OCI-LY7 (cell line): ENCODE measurements at places on chromosomes 7 and 10. TPM values are rescaled to one million over a fixed set of nuclear protein-coding genes. Genes with fewer than 3 reads are reported as not detected.
A peak's percentile ranks its signal among the peaks of the same experiment; 100 is the strongest.

DNA sequence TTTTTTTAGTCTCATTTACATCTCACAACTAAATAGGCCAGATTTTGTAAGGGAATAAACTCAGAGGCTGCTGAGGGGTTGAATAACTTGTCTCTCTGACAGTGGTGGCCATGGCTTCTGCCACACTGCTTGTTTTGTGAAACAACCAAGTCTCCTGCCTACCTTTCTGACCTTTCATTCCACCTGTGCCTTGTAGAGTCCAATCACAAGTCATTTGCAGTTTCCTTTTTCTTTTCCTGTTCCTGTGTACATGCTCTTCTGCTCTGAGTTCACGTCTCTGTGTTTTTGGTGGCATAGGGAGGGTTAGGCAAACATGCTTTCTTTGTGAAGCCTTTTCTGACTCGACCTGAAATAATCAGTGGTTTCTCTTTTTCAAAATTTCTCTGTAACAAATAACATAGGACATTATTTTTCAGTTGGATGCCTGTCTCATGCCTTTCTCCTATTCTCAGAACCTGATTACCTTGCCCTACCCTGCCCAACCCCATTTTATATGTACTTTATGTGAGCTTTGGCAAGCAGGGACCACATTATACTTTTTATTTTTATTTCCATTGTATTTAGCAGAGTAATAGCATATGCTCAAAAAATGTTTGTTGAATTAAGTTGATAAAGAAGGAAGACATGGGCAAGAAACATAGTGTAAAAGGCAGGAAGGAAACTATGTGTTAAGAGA lies 81.7 kb downstream of the HDAC9 start:
- peak; percentile 25 for DNase-seq

DNA sequence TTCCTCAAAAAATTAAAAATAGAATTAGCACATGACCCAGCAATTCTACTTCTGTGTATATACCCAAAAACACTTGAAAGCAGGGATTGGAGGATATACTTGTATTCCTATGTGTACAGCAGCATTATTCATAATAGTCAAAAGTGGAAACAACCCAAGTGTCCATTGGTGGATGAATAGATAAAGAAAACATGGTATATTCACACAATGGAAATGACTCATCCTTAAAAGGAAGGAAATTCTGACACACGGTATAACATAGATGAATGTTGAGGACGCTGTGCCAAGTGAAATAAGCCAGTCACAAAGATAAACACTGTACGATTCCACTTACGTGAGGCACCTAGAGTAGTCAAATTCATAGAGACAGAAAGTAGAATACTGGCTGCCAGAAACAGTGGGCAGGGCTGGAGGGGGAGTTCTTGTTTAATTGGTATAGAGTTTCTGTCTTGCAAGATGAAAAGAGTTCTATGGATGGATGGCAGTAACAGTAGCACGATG lies 26.6 kb upstream of the KAT6B start:
- no peak for DNase-seq

GRCh38 chr10:120715171-120715570 lies 136.0 kb upstream of the WDR11 start:
- no peak for DNase-seq

PON3 gene
- not detected in 2 replicates for total RNA-seq
